NCI-H524 (cell line): ENCODE measurements at places on chromosomes 6 and 20.

DNA sequence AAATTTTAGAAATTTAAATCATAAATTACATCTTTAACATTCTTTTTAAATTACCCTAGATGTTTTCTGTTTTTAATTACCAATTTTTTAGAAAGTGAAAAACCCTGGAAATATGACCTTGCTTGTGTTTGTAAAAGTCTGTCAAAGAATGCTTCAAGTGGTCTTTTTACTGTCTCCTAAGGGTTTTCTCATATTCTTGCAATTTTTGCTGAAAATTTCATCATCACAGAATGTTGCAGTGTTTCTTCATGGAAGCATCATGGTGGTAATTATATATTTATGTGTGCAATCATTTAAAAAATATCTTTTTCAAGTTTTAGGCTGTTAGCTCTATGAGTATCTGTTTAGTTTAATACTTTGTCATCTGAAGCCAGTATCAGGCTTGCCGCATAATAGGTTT lies 178.2 kb downstream of the HDGFL1 start:
- no peak for DNase-seq

- DNase-seq: no peak
Observed at GRCh38 chr6:75530696-75531095, 37.1 kb upstream of the FILIP1 start.

GRCh38 chr6:48641544-48641943 lies 530.5 kb upstream of the PTCHD4 start:
- no peak for DNase-seq

DNA sequence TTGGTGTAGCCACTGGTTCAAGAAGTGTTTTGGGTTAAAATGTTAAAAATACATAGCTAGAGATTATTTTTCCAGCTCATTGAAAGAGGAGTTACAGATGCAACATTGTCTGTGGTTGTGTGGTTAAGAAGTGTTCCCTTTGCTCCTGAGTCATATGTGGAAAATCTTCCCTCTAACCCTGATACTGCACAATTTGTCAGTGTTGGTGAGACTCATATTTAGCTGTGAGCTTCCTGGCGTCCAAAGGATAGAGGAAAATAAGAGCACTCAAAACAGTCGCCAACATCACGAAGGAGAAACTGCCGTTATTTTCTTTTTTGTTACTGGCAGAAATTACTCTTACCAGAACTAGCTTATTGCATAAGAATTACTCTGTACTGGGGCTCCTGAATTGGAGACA lies 250.4 kb downstream of the CDH4 start:
- DNase-seq: no peak

- DNase-seq: no peak
Observed at GRCh38 chr6:73515204-73515655, 5.6 kb downstream of the EEF1A1 start.

DNA sequence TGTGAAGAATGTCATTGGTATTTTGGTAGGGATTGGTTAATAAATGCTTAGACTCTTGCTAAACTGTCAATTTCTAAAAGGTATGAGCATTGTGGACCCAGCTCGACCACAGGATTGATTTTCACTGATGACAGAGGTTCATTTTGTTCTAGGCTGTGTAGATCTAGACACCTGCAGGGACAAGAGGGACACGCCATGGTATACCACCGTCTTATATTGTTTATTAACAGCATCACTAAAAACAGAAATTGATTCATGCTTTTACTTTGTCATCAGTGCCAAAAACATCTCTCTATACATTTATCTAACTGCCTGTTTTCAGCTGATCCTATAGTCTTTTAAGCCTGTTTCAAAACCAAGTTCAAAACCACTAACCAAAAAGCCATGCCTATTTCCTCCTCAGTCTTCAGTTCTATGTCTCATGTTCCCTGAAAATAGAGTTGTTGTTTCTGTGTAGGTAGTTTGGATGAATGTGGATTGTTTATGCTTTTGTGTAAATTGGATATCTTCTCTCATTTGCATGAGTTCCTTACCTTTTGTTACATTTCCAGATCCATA lies 109.8 kb downstream of the JAG1 start:
- no peak for DNase-seq

GRCh38 chr6:76073281-76073680 lies 819 bp upstream of the IMPG1 start:
- no peak for DNase-seq
